ENCODE measurements at places on chromosomes 4 and X. TPM values are rescaled to one million over a fixed set of nuclear protein-coding genes. Genes with fewer than 3 reads are reported as not detected.

Gene F9
- not detected for total RNA-seq

Gene PDGFRA
- 0.76 TPM for total RNA-seq

Gene OPN1MW2
- total RNA-seq: not detected

Gene GPRASP3
- 3.9 TPM for total RNA-seq

Gene MTNR1A
- not detected for total RNA-seq

Gene PRRG3
- not detected for total RNA-seq

Gene PLAC8
- total RNA-seq: 258 TPM

Gene RHOXF1
- total RNA-seq: not detected

Gene RBM46
- total RNA-seq: not detected

Gene XAGE2
- total RNA-seq: 23.6 TPM

Gene PDGFC
- 65.0 TPM for total RNA-seq

Gene HERC5
- 0.33 TPM for total RNA-seq

Gene KIAA1210
- total RNA-seq: not detected

Gene SLC10A4
- not detected for total RNA-seq

Gene IL2RG
- not detected for total RNA-seq

Gene SYTL4
- 7.1 TPM for total RNA-seq

Gene ELOVL6
- total RNA-seq: 22.9 TPM

Data from placental epithelial cell (primary cell).